Activated CD4-positive, alpha-beta memory T cell treated with anti-CD3 and anti-CD28 coated beads, Interleukin-2, amount 10 ng/mL, durations not matched to agents 7 days and 5 days (primary cell): ENCODE measurements at places on chromosomes 4 and X.

DNA sequence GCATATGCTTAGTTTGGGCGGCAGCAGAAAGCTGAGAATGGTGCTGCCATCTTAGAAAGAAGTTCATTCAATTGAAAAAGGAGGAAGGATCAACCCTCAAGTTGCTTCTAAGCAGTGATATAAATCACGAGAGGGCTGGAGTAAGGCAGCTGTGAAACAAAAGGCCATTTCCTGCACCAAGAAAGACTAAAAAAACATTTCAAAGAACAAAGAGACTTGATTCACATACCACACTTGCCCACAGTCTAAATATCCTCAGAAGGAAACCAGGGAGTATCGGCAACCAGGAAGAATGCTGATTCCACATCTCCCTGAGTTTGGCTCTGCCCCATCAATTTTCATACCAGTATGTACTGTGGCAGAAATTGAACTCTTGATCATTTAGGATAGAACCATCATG is 240.1 kb downstream of the OPHN1 start:
- no peak overlapping the region for H3K4me3 ChIP-seq
- DNase-seq: no peak
- H3K27me3 ChIP-seq: no peaks in the 10 kb centered on the region
- peaks cover 12% of the 10 kb centered on the region for H3K4me1 ChIP-seq

- H3K4me3 ChIP-seq: peak overlapping the region; percentile 81
- peak; percentile 16 for DNase-seq
- H3K27me3 ChIP-seq: no peaks in the 10 kb centered on the region
- peak overlapping the region; percentile 100 for H3K27ac ChIP-seq
- H3K4me1 ChIP-seq: peaks cover 22% of the 10 kb centered on the region
Measured at GRCh38 chrX:76148041-76148665, 24.7 kb upstream of the PBDC1 start.

DNA sequence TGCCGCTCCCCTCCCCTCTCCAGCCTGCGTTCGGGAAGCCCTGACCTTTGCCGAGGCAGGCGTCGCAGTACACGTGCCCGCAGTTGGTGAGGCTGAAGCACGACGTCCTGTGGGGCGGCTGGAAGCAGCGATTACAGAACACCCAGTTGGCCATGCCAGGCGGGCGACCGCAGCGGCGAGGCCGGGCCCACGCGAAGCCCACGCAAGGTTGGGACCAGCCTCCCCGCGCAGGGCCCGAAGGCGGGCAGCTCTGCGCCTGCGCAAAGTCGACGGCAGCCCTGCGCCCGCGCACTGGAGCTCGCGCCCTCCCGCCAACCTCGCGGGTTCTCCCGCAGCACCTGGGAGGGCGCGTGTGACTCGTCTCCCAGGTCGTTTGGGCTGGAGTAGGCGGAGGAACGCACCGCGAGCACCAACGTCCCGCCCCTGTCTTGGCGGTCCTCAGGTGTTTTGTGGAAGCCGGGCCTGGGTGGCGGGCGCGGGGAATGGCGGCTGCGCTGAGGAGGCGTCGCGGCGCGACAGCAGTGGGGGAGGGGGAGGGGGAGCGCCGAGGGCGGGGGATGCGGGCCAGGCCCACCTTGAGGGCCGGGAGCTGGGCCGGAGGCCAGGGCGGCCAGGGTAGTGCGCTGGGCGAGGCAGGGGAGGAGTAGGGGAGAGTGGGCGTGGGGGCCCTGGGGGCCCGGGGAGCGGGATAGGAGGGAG is at the start of gene RNF212:
TSS of gene RNF212 (minus strand) at position 254 of the 699 bp plus-strand sequence. CDS start at position 154, 100 bp downstream.
- DNase-seq: no peak
- H3K4me3 ChIP-seq: no peak within 1 kb of the TSS

GRCh38 chr4:13535708-13536361 is 8.5 kb downstream of the NKX3-2 start:
- H3K4me3 ChIP-seq: no peak overlapping the region
- H3K27ac ChIP-seq: no peak overlapping the region
- peaks cover 25% of the 10 kb centered on the region for H3K36me3 ChIP-seq
- DNase-seq: no peak

DNA sequence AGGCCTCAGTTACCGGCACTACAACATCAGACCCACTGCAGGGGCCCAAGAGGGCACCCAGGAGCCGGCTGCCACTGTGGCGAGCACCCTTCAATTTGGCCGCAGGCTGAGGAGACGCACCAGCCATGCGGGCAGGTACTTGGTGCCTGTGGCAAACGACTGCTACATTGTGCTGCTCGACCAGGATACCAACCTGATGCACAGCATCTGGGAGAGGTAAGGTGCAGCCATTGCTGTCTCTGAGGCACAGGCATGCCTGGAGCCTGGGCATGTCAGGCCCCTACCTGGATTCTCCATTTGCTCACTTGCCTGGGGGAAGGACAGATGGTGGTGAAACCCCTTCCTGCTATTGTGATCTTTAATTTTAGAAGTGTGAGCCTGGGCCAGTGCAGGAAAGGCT is 30.1 kb downstream of the MAN2B2 start:
- no peak overlapping the region for H3K4me3 ChIP-seq
- peaks cover 1% of the 10 kb centered on the region for H3K4me1 ChIP-seq
- no peak overlapping the region for H3K27ac ChIP-seq

- H3K27ac ChIP-seq: no peak overlapping the region
- peaks cover 8% of the 10 kb centered on the region for H3K36me3 ChIP-seq
- no peaks in the 10 kb centered on the region for H3K27me3 ChIP-seq
- no peak overlapping the region for H3K4me3 ChIP-seq
- H3K4me1 ChIP-seq: peaks cover 26% of the 10 kb centered on the region
Measured at GRCh38 chr4:77152421-77152820, 4.6 kb upstream of the CCNG2 start.

- peaks cover 33% of the 10 kb centered on the region for H3K27me3 ChIP-seq
- no peak for DNase-seq
- no peak overlapping the region for H3K27ac ChIP-seq
- peaks cover 5% of the 10 kb centered on the region for H3K36me3 ChIP-seq
Measured at GRCh38 chr4:121709766-121710405, 13.1 kb upstream of the ANXA5 start.

GRCh38 chr4:142404191-142404611 is 441.9 kb downstream of the INPP4B start:
- H3K27me3 ChIP-seq: no peaks in the 10 kb centered on the region
- peaks cover 30% of the 10 kb centered on the region for H3K36me3 ChIP-seq
- peaks cover 62% of the 10 kb centered on the region for H3K4me1 ChIP-seq
- peak overlapping the region; percentile 86 for H3K4me3 ChIP-seq

DNA sequence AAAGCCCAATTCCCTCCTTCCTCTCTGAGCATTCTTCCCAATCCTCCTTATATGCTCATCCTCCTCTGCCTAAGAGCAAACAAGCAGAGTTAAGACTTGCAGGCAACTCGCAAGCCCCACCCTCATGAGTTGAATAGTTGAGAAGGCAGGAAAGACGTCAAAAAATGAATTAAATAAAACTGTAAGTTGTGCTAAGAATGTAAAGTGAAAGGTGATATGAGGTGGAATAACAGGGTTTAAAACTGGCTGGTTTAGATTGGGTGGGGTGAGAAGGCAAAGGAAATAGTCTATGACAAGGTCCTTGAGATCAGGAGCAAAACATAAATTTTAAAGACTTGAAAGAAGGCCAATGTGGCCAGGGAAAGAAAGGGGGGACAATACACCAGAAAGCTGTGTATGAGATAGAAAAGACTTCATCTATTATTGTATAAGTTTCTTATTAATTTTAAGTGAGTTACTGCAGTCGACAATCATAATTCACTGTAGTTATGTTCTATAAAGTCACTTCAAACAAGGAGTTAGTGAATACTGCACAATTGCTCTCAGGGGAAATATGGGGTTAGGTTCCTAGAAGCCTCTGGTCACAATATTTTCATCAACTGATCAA is 124.9 kb downstream of the RELL1 start:
- no peaks in the 10 kb centered on the region for H3K36me3 ChIP-seq
- no peaks in the 10 kb centered on the region for H3K27me3 ChIP-seq
- DNase-seq: no peak

- no peak for DNase-seq
- H3K27ac ChIP-seq: no peak overlapping the region
- no peaks in the 10 kb centered on the region for H3K4me1 ChIP-seq
- no peaks in the 10 kb centered on the region for H3K36me3 ChIP-seq
- H3K27me3 ChIP-seq: no peaks in the 10 kb centered on the region
Measured at GRCh38 chrX:1807301-1807731, 192.5 kb downstream of the ASMT start.

- no peaks in the 10 kb centered on the region for H3K4me1 ChIP-seq
- H3K4me3 ChIP-seq: no peak overlapping the region
- H3K36me3 ChIP-seq: no peaks in the 10 kb centered on the region
- peaks cover 9% of the 10 kb centered on the region for H3K27me3 ChIP-seq
- no peak overlapping the region for H3K27ac ChIP-seq
- DNase-seq: no peak
Measured at GRCh38 chr4:27090406-27090805, 229.8 kb downstream of the STIM2 start.

DNA sequence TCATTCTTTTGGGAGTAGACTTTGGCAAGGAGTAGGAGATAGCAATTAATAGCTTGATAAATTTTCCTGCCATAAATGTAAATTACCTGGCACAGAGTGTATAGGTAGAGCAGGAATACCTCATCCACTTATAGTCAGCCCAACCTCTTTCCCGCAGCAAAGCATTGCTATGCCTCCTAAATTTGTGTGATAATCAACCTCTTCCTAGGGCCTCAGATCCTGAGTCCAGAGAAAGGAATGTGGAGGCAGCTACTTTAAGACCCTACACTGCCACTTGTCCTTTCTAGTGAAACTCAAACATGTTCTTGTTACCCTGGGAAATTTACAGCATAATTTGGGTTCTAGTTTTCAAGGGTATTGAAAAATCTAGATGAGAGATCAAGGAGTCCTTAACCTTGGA is 919.0 kb downstream of the RAPGEF2 start:
- no peaks in the 10 kb centered on the region for H3K36me3 ChIP-seq
- no peak overlapping the region for H3K27ac ChIP-seq
- no peak for DNase-seq

- H3K4me1 ChIP-seq: peaks cover 9% of the 10 kb centered on the region
- peaks cover 25% of the 10 kb centered on the region for H3K36me3 ChIP-seq
- no peaks in the 10 kb centered on the region for H3K27me3 ChIP-seq
- H3K27ac ChIP-seq: no peak overlapping the region
- H3K4me3 ChIP-seq: no peak overlapping the region
- DNase-seq: no peak
Measured at GRCh38 chrX:41144873-41145272, 59.6 kb downstream of the USP9X start.

DNA sequence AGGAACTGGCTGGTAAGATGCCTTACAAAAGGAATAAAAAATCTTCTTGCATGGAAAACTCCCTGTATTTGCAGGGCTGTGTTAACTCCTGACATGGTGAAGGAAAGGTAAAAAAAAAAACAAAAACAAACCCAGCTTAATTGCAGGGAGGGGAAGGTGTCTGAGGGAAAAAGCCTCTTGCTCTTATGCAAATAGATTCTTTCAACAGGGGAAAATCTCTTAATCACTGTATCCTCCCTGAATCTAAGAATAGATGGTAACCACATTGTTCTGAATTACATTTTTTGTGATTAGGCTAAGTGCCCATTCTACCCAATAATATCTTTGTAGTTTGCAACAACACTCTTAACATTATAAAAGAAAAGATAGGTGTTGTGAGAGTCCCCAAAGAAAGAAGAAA is 172.6 kb downstream of the RBM46 start:
- H3K27me3 ChIP-seq: no peaks in the 10 kb centered on the region
- no peaks in the 10 kb centered on the region for H3K36me3 ChIP-seq
- H3K4me1 ChIP-seq: no peaks in the 10 kb centered on the region
- no peak overlapping the region for H3K4me3 ChIP-seq
- DNase-seq: no peak
